ENCODE measurements at places on chromosomes 6 and 20.
A peak's percentile ranks its signal among the peaks of the same experiment; 100 is the strongest.

DNA sequence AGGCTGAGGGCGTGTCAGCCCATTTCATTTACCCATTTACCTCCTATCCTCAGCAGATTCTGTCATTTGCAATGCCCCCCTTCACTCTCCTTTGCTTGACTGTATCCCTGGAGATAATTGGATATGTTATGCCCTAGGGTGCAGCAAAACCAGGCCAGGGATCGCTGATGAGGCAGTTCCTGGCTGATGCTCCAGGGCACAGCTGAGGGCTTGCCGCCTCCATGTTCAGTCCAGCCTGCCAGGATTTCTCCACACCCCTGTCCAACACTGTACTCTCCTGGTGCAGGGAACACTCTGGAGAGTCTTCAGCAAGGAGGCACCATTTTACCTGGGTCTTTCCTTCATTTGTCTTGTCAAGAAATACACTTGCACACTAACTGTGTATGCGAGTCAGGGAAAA lies 532.1 kb upstream of the CHD6 start:
- DNase-seq, result no peak

GRCh38 chr20:57566803-57567459 lies 6.0 kb downstream of the PCK1 start:
- no peak for DNase-seq

- DNase-seq, result no peak
These were observed 208.2 kb downstream of the COL12A1 start for GRCh38 chr6:74997646-74998045.

GRCh38 chr6:44775121-44775520 lies 387.6 kb downstream of the CDC5L start:
- DNase-seq, result no peak

DNA sequence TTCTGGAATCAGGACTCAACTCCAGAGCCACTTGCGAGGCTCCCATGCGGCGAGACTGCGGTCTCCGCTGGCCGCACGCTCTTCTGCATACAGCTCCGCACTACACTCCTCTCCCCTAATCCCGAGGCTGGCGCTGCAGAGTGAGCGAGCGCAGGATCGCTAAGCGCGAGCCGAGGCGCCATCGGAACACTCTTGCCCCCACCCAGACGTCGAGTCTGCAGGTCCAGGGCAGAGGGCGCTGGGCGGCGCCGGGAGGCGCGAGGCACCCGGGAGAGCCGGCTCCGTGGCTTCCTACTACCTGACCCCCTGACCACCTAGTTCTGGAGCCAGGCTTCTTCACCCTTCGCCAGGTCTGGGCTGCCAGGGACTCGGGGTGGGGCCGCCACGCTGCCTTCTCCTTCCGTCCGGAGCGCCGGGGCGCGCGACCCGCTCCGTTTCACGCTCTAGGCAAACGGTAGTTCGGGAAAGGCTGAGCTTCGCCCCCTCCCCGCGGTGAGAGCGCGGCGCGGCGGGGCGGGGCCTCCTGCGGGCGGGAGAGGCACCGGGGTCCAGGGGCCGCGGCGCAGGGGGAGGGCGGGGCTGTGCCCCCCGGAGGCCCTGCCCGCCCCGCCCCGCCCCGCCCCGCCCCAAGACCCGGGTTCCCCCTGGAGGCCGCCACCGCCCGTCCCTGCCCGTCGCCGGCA lies 5.4 kb upstream of the TUBB2A start:
- DNase-seq, result peak; percentile 70

DNA sequence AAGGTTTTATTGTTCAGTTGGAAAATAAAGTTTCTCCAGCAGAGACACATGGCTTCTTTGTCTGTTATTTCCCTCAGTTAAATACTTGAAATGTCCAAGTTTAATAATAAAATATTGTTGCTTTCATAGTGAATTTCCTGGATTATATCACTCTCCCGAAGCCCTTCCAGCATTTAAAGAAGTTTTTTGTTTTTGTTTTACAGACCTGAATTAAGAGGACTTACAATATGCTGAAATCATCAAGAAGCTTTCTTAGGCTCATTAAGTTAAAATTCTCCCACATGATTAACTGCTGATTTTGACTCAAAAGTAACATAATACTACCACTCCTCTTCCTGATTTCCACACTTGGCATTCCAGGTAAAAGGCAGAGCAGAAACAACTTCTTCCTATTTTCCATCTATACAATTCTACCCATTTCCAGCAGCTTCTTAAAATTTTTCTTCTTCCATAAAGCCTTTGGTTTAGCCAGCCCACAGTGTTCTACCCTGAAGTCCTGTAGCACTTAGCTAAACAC lies 35.8 kb downstream of the PDSS2 start:
- no peak for DNase-seq

DNA sequence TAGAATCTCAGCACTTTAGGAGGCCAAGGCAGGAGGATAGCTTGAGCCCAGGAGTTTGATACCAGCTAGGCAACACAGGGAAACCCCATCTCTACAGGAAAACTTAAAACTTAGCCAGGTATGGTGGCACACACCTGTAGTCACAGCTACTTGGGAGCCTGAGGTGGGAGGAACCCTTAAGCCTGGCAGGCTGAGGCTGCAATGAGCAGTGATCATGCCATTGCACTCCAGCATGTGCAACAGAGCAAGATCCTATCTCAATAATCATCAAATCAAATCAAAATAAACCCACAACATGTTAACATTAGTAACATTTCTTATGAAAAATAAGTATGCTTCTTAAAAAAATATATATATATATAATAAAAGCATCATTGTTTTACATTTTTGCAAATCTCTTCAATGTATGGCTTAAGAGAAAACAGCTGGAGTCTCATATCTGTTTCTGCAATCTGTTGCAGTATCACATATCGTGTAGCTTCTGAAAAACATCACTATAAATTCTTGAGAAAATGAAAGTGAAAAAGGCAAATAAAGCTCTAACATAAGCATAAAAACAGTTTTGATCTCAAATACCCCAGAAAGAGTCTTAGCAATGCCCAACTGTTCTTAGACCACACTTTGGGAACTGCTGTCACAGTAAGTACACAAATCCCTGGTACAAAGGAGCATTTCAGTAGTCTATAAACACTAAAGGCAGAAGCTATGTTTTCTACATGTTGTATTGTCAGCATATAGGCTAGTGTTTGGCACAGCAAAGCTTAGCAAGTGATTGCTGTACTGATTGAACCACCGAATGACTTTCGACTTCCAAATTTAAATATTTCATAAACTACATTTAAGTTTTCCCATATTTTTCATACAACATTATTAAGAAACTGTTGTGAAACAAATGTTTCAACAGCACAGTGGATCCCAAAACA lies 8.0 kb downstream of the MMUT start:
- DNase-seq, result no peak

GRCh38 chr20:63456429-63457284 lies 15.8 kb downstream of the KCNQ2 start:
- DNase-seq, result no peak

- peak; percentile 86 for DNase-seq
These were observed 169.3 kb downstream of the BCAS1 start for GRCh38 chr20:53901064-53901463.

GRCh38 chr20:62381842-62382241 lies 5.1 kb upstream of the RPS21 start:
- no peak for DNase-seq

- no peak for DNase-seq
These were observed 54.2 kb downstream of the TSBP1 start for GRCh38 chr6:32317541-32317940.

DNA sequence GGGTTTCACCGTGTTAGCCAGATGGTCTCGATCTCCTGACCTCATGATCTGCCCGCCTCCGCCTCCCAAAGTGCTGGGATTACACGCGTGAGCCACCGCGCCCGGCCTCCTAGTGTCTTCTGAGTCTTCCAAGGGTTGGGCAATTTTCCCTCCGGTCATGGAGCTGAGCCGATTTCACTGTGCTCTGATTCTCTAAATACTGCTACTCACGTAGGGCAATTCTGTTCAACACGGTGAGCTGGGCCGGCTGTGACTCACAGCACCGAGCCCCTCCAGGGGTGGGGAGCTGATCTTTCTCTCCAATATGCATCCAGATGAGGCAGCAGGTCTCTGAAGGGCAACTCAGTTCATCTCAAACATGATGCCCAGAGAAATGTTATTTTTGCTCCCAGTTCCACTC lies 71.6 kb upstream of the CD93 start:
- DNase-seq, result no peak

DNA sequence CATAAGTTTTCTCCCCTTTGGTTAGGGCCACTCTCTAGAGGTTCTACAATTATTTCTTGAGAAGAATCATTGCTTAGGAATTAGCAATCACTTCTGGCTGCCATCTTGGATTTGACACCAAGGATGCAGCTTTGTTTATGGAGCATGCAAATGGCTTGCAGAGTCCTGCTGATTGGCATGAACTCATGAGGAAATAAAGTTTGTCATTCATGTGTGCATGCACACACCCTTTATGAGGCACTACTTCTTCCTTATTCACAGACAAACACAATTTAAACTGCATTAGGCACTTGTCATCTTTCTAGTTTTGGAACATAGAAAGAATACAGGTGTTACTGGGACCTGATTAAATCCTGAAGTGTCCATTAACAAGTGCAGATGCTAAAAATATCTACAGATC lies 42.5 kb upstream of the HIVEP2 start:
- no peak for DNase-seq

GRCh38 chr20:33521461-33521860 lies 31.6 kb downstream of the CBFA2T2 start:
- DNase-seq, result no peak

DNA sequence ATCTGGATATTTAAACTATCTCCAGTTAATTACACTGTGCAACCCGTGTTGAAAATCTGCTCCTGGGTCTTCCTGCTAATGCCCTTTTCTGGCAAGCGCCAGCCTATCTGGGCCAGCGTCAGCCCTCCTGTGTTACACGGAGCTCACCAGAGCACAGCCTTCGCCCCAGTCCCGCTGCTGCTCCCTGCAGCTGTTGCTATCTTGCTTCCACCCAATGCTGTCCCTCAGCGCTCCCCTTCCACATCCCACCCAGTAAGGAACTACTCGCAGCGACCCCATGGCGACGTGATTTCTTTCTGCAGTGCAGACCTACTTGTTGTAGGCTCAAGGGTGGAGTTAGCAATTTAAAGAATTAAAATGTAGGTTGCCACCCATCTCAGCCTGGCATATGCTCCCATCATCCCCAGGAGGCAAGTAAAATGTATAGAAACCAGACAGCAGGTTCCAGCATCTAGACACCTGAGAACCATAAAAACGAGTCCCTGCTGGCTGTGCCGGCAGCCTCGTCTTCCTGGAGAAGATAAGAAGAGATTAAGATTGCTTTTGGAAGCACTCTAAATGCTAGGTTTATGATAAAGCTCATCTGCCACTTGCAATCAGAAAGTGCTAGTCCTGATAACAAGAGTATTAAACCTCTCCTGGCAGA lies 254.3 kb upstream of the FOXQ1 start:
- no peak for DNase-seq

GRCh38 chr6:157246048-157246630 lies 77.2 kb downstream of the TMEM242 start:
- DNase-seq, result peak; percentile 81

GRCh38 chr6:129382916-129383315 lies 327.1 kb downstream of the ARHGAP18 start:
- DNase-seq, result no peak

DNA sequence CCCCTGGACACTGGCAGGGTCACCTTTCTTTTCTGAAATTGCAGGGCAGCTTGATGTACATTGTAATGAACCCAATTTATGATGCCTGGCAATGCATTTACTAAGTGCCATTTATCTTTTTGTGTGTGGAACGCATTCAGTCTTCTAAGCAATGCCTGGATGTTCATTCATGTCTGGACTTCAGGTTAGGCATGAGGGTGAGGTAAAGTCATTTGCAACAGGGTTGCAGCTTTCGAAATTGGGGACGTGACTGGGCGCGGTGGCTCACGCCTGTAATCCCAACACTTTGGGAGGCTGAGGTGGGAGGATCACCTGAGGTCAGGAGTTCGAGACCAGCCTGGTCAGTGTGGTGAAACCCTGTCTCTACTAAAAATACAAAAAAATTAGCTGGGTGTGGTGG lies 134.6 kb downstream of the SOX4 start:
- DNase-seq, result no peak

- DNase-seq, result no peak
These were observed 619.0 kb downstream of the TFAP2A start for GRCh38 chr6:9795880-9796279.

DNA sequence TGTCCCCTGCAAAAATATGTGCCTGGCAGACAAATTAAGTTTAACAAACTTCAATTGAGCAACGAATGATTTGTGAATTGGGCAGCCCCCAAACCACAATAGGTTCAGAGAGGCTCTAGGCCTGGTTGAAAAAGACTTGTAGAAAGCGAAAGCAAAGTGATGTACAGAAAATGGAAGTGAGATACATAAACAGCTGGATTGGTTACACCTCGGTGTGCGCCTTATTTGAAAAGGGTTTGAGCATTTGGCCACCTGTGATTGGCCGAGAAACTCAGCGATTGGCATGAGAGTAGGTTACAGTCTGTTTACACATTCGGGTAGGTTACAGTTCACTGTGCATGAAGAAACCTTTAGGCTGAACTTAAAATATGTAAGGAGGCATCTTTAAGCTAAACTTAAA lies 136.9 kb downstream of the CD83 start:
- DNase-seq, result no peak

- no peak for DNase-seq
These were observed 15.1 kb upstream of the BAK1 start for GRCh38 chr6:33595001-33595846.

DNA sequence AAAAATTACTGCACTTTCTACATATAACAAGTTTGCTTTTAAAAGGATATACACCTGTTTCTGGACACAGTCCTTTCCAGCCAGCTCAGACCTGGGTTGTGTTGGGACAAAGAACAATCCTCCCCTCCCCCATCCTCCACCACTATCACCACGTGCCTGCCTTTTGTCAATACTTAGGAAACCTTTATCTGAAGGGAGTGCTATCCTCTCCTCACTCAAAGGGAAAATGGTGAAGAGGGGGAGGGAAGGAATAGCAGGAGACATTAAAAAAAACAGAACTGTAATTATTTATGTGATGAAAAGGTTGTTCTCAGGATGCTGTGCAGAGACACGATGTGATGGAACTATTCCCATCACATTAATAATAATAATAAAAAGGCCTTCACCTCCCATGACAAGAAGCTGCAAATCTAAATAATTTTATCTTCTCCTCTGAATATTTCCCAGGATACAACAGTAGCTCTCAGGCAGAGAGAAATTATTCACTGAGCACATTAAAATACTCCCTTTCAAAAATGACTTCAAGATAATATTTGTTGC lies 105.5 kb downstream of the NRSN1 start:
- DNase-seq, result no peak

DNA sequence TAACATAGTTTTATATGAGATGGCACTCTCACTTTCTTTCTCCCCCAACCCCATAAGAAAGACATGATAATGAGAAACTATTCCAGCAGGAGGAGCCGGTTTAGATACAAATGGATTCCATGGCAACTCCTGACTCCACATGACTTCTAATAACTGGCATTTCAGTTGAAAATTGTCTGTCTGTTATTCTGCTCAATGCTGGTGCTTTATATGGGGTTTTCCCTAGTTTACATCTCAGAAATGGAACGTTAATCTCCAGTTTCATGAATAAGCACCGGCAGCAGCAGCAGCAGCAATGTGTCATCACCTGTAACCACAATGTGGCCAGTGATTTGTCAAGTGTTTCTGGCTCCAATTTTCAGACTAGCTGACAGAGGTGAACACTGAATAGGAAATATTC lies 8.0 kb upstream of the SIM1 start:
- peak; percentile 89 for DNase-seq

- no peak for DNase-seq
These were observed 459.6 kb downstream of the FRK start for GRCh38 chr6:115601064-115601463.

GRCh38 chr20:20824924-20825584 lies 112.6 kb upstream of the RALGAPA2 start:
- DNase-seq, result peak; percentile 12

Measured in fibroblast of upper back skin (primary cell).